ENCODE measurements at places on chromosomes 16 and 17.

DNA sequence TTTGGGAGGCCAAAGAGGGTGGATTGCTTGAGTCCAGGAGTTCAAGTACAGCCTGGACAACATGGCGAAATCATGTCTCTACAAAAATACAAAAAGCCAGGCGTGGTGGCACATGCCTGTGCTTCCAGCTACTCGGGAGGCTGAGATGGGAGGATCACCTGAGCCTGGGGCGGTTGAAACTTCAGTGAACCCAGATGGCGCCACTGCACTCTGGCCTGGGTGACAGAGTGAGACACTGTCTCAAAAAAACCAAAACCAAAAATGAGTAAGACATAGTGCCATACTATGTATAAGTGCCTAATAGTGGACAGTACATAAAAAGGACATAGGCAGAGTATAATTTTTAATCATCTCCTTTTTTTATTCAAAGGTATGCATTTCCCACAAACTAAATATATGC is 4.0 kb downstream of the CTC1 start:
- DNase-seq, result no peak

- no peak for DNase-seq
These were observed 26.2 kb downstream of the GPRC5B start for GRCh38 chr16:19858340-19859018.

DNA sequence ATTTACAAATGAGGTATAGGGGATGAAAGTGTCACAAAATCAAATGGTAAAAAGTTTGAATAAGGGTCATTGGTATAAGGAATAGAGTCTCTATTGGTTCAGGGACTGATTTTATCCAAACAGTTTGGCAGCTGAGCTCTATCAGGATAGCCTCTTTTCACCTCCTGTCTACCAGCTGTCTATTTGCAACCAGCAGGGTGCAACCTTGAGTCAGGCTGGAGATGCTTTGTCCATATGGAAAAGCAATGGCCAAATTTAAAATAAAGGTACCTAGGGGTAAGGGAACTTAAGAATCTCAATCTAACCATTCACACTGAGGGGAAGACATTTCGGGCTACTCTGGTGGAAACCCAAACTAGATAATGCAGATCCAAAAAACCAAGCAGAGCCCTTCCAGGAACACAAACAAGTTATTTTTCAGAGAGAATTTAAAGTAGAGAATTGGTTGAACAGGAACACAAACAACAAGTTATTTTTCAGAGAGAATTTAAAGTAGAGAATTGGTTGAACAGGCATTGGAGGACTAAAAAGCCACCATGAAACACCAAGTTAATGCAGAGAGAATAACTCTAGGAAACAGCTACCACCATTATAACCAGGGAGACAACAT is 12.6 kb upstream of the CA10 start:
- peak; percentile 39 for DNase-seq

- peak; percentile 25 for DNase-seq
These were observed 1.3 kb downstream of the GSPT1 start for GRCh38 chr16:11914210-11915113.

DNA sequence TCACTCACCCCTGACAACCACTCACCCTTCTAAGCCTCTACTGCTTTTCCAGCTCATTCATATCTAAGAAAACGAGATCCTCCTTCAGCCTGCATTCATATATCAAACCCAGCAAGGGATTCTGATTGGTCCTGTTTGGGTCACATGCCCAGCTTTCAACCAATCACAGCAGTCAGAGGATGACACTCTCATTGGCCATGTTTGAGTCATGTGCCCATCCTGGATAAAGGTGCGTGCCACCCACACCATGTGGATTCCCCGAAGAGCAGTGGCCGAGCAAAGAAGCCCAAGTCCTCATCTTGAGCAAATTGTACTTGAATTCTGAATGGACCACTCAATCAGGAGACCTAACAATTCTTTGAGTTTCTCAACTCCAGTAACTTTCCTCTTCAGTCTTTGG is 45.0 kb downstream of the SCNN1G start:
- DNase-seq, result no peak

DNA sequence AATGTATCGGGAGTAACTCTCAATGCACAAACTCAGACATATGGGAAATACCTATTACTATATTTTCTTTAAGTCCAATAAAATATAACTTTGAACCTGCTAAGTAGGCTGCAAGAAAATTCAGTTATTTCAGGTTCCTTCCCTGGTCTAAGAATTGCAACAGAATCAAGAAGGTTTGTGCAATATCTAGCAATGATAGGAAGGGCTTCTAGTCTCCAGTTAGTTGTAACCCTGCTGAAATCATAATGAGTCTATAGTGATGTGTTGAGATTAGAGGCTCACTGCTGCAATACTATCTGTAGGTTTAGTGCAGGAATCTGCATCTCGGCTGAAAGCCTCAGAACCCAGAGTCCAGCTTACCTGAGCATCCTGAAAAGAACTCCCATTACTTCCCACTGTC is 110.5 kb downstream of the PMP22 start:
- no peak for DNase-seq

GRCh38 chr16:1532081-1532760 is 1.2 kb upstream of the TMEM204 start:
- no peak for DNase-seq
